ENCODE measurements at places on chromosomes 4 and X.

GRCh38 chr4:84786478-84786877, 180.0 kb downstream of the WDFY3 start:
- no peak for DNase-seq

DNA sequence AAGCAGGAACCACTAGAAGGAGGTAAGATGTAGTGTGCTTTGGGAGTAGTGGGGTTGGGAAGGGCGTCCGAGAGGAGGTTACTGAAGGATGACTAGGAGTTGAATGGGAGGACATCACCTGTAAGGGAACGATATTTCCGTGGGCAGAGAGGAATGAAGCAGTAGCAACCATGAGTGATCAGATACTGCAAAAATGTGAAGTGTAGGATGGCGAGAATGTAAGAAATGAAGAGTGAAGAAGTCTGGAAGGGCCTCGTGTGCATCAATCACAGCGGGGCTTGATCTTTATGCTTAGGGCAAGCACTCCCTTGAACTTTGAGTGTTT, 594 bp downstream of the MSMO1 start:
- no peak for DNase-seq

GRCh38 chr4:189046642-189047041, 894.0 kb upstream of the FRG1 start:
- no peak for DNase-seq

DNA sequence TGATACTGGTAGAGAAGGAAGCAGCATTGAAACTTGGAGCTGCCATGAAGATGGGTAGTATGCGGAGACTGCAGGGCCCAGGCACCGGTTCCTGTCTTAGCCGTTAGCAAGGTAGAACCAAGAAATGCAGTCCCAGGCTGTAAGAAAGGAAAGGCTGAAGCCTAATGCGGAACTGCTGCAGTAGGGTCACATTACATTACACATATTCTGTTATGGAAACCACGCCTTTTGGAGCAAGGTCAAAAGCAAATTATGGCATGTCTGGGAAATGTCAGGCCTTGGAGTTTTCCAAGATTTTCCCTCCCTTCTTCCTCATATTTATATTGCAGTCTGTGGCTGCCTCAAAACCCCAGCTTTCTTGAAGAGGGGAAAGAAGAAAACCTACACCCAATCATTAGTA, 204.8 kb upstream of the RASGEF1B start:
- DNase-seq: no peak

GRCh38 chrX:642436-643240, 12.0 kb downstream of the SHOX start:
- no peak for DNase-seq

DNA sequence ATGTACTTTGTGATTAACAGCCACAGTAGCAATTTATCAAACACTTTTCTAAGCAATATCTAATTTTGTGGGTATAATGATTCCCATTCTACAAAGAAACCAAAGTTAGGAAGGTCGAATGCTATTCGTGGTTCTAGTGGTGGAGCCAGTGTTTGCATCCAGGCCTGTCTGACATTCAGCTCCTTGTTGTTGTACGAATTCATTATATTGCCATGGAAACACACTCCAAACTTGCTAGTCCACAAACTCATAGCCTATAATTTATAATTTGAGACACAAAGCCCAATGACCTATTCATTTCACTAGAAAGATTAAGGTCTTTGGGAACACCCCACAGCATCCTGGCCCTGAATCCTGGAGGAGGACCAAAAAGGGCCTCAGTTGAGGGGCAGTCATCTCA, 52.0 kb upstream of the FRAS1 start:
- no peak for DNase-seq

- DNase-seq: no peak
These were observed 32.8 kb upstream of the PTTG2 start for GRCh38 chr4:37927434-37927833.

- peak; percentile 20 for DNase-seq
These were observed 13.6 kb downstream of the RGS12 start for GRCh38 chr4:3306450-3306849.

DNA sequence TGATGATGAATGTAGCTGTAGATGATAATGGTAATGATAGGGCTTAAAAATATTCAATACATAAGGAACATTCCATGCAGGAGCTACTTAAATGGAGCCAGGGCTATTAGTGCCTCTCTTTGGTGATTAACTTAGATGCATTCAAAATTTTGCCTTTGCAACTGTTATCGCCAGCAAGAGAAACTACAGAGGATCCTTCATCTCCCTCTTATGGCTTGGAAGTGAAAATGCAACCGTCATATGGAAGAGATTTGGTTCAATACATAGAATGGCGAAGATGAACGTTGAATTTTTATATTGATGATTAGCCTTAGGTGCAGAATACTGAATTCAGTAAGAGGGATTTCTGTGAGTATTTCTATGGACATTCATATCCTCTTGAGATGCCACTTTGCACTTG, 134.5 kb upstream of the NLGN4X start:
- DNase-seq: no peak

- DNase-seq: no peak
These were observed 45.9 kb downstream of the USP11 start for GRCh38 chrX:47278691-47279090.

GRCh38 chr4:174317531-174317930, 33.8 kb downstream of the CEP44 start:
- no peak for DNase-seq

GRCh38 chrX:72027914-72028307, 103.8 kb downstream of the RTL5 start:
- no peak for DNase-seq

GRCh38 chr4:75158451-75158850, 225.5 kb downstream of the PARM1 start:
- no peak for DNase-seq

GRCh38 chrX:19225909-19226308, 103.6 kb upstream of the ADGRG2 start:
- DNase-seq: no peak

DNA sequence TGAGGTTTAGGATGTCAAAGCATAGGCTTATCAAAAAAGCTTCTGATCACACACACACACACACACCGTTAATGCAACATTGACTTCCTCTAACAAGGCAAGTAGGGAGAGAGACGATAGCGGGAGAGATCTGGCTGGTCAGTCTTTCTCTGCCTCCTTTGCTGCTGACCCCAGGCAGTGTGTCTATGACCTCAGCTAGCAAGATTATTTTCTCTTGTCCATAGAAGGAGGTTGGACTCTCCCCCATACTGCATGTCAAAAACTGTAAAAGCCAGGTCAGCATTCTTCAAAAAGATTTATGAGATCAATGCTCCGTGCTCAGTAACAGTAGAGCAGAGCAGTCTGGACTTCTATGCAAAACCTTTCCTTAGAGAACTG, 63.5 kb upstream of the PGM2 start:
- DNase-seq: no peak

DNA sequence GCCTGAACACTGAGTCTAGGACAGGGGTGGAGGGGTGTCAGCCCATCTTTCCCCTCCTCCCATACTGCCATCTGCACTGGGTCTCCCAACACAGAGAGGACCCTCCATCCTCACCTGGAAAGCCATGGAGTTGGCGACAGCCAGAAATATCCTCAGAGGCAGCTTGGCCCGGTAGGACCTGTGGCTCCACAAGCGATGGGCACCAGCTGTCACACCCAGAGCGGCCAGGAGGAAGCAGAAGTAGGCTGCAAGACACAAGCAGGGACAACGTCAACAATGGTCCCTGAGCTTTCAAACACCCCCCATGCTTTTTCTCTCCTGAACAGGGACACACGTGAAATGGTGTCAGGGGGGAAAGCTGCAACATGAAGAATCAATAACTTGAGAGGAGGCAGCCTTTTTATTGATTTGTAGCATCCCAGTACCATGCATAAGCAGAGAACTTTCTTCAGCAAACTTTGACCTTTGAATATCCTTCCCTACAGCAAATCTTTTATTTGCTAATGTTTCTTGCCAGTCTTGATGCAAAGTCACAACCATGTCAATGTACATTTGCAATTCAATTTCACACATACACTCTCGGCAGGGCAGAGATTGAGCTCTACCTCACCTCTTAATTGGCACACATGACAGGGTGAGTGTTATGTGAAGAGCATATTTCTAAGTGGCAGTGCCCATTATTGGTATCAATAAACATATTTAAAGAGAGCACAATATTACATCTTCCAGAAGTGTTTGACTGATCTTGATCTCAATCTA, 93.2 kb downstream of the SCD5 start:
- DNase-seq: no peak

- DNase-seq: no peak
These were observed 194.7 kb downstream of the CPEB2 start for GRCh38 chr4:15197005-15197404.

DNA sequence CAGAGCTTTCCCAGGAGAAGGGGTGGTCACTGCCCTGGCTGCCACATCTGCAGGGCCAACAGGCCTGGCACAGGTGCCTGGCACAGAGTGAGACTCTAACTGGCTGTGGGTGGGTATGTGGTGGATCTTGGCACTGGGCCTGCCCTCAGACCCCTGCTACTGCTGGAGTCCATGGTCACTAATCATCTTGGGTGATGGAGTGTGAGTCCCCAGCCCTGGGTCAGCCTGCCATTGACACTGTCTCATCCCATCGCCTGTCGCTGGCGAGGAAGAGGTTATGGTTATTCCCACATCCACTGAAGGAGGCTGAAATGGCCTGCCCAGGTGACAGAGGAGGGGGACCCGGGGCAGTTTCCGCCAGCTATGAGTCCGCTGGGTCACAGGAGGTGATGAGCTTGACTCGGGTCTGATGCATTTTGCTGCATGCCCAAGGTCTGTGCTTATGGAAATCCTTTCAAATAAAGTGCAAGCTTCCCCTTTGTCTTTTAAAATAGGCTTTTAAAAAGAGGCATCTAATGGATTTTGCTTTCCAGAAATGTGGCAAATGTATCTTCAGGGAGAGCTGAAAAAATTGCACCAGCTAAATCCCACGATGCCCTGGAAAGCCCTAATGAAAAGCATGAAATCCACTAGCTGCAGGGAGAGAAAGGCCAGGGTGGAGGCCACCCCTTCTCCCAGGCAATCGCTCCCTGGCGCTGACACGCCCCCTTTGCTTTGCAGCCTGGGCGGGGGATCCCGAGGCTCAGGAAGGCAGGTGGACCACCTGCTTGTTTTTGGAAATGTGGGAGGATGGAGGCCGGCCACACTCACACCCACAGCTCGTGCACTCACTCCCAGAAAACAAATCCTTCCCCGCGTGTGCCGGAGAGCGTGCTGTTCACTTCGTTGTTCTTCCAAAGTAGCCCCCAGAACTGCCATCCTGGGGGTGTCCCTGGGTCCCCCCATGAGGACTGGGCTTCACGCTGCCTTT, 54.9 kb downstream of the ABLIM2 start:
- DNase-seq: no peak

GRCh38 chr4:38610521-38610920, 53.5 kb upstream of the KLF3 start:
- DNase-seq: no peak

- no peak for DNase-seq
These were observed at the start of gene ADH1A for GRCh38 chr4:99290848-99291786. Gene ADH1A, minus strand, starts transcription at chr4:99290985. Its CDS starts 71 bp downstream, at chr4:99290914.

DNA sequence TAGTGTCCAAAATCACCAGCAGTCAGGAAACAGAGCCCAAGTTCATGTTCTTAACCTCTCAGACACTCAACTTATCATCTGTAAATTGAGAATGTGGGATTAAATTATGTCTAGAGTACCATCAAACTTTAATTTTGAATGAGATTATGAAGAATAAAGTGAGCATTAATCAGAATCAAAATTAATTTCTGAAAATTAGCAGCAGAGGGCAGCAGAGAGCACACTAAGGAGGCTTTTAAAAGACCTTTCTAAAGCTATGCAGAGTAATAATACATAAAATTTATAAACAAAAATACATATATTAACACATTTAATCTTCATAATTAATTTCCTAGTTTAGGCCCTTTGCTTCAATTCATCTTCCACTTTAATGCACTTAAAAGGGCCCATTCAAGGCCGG, 7.1 kb downstream of the TASL start:
- DNase-seq: no peak

- DNase-seq: no peak
These were observed 333.5 kb downstream of the BMPR1B start for GRCh38 chr4:95091272-95091671.

All from activated T-cell treated with anti-CD3 and anti-CD28 coated beads, Interleukin-2, amount 50 U/mL, for 24 hours (primary cell).